ENCODE measurements at places on chromosomes 1 and 21.

DNA sequence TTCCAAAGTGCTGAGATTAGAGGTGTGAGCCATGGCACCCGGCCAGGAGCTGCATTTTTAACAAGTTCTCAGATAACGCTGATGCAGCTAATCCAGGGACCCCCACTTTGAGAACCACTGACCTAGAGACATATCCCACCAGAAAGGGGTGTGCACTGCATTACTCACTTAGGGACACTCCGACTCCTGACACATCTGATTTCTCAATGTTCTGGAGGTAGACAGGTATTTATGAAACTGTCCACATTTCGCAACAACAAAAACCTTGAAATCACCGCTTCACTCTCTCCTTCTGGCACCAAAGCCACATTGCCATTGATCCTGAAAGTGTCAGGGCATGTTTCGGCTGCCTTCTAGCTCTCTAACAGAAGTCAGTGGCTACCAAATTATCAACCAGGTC is 23.2 kb upstream of the CAMTA1 start:
- no peak for DNase-seq

GRCh38 chr1:10528066-10529014 is 53.6 kb downstream of the PEX14 start:
- no peak for DNase-seq

DNA sequence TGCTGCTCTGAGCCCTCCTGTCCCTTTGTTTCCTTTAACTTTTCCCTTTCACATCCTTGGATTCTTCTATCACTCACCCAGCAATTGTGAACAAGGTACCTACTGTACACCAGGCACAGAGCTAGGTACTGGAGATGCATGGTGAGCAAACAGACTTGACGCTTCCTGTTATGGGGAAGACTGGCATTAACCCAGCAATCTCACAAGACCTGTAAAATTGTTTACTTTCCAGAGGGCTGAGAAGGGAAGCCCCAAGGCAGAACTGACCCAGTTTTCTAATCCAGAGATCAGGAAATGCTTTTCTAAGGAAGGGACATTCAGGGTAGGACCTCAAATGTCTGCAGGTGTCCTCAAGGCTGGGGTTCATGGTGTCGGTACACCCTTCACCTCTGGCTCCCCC is 171.6 kb upstream of the KAZN start:
- DNase-seq = no peak

GRCh38 chr1:101178341-101178687 is 58.5 kb upstream of the S1PR1 start:
- DNase-seq = no peak

- DNase-seq = no peak
Observed at GRCh38 chr1:244280859-244281258, 170.8 kb downstream of the ADSS2 start.

- DNase-seq = no peak
Observed at GRCh38 chr1:199751962-199752687, 275.4 kb upstream of the NR5A2 start.

GRCh38 chr1:28139025-28139712 is 37.3 kb downstream of the PTAFR start:
- DNase-seq = no peak

- DNase-seq = no peak
Observed at GRCh38 chr1:225921734-225922709, 2.0 kb downstream of the PYCR2 start.

- DNase-seq = no peak
Observed at GRCh38 chr1:20978413-20978812, 191.3 kb upstream of the HP1BP3 start.

DNA sequence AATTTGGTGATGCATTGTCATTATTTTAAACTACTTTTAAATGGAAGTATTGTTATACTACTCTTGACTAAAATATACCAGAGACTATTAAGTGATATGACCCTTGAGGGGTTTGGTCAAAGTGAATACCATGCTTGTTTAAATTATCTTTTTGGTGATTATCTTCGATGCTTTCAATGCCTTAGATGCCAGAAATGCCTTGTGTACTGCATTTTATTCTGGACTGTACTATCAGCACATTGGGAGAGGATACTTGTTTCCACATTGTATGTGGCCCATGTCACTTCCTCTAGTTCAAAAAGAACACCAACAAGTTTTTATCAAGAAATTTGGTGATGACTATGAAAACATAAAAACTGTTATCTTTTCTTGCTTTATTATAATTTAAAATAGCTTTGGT is 16.3 kb downstream of the MAP3K7CL start:
- no peak for DNase-seq

- DNase-seq = no peak
Observed at GRCh38 chr1:6438047-6438525, 13.5 kb downstream of the ESPN start.

DNA sequence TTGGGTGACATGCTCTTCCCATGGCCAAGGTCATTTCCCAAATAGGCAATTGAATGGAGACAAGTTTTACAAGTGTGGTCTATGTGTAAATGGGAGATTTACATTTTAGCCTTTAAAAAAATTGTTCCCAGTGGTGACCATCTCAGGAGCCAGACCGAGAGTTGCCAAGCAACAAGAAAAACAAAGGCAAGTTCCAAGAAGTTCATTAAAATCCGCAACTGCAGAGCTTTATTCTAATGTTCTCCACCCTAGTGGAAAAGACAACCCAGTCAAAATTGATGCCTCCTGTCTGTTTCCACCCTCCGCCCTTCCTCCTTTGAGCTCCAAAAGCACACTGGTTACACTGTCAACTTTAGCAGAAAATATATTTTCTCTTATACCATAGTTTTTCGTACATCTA is 33.2 kb upstream of the CD55 start:
- no peak for DNase-seq

DNA sequence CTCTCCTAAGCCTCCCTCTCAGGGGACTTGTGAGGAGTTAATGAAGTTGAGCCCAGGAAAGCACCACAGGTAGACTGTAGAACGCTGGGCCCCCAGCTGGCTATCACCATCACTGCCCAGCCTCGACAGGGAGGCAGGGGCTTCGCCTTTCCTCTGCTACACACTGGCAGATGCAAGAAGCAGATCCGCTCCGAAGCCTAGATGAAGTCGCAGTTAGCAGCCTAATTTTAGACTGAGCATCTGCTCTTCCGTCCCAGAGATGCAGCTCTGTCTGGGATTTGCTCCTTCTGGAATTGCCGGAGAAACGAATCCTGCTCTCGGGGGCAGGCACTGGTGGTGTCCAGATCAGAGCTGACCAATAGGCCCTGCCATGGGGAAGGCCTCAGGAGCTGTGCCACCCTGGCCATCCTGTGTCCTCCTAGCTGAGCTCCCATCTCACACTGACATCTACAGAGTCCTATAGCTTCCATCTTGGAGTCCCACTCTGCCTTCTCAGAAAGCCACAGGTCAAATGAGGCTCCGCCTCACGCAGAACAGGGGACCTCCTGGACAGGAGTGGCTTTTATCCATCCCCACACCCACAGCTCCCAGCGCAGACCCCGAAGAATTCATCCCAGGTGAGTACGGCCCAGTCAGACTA is 186.8 kb upstream of the EDN2 start:
- no peak for DNase-seq

DNA sequence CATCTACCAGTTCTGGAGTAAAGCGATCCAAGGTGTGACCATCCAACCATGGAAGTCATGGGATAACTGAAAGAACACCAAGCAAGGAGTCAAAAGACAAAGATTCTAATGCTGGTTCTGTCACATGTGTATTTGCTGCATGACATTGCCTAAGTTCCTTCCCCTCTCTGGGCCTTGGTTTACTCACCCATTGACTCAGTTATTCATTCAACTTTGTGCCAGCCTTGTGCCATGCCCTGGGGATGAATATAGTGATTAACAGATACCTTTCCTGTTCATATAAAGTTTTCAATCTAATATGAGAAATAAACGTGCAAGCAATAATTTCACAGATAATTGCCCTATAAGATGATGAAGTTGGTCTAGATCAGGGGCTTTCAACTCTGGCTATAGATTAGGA is 33.0 kb upstream of the CAMK1G start:
- DNase-seq = no peak

Data from AG09309 (cell line).